ENCODE measurements at places on chromosomes 7 and 10.

DNA sequence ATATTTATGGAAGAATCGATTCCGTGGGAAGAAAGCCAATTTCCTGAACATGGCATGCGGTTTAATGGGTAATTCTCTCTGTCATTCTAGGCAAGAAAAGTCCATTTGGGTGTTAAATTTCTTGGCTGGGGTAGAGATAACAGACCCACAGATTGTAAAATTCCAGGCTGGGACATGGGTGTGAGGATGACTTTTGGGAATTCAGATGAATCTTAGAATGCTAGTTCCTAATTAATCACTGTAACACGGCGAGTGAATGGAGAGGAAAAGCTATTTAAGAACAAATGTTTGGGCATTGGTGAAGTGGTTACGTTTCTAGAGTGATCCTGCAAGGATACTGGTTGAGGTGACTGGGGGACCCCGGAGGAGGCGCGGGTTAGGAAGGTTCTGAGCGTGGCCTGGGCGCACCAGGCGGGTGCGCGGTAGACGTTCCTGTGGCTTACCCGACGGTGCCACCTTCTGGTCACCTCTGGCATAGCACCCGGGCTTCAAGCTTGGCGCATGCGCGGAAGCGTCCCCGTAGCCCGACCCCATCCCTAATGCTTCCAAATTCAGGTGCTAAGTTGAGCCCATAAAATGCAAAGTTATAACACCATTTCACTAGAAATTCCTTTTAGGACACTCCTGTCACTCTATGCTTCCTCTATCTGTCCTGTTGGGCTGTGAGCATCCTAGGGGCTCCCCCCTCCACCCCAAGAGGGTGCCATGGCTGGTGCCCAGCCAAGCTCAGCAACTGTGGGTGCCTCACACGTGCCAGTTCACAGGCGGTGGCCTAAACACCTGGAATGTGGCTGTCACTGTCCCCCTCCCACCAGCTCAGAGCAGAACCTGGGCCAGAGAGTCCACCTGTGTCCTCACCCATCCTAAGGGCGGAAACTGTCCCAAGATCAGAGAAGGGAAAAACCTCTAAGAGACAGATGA lies 104.4 kb downstream of the PTPRE start:
- H3K4me1 ChIP-seq = peaks cover 10% of the 10 kb centered on the region
- peak overlapping the region; percentile 29 for H3K27ac ChIP-seq
- H3K27me3 ChIP-seq = peaks cover 2% of the 10 kb centered on the region
- DNase-seq = peak; percentile 79
- H3K36me3 ChIP-seq = no peaks in the 10 kb centered on the region
- peak overlapping the region; percentile 42 for H3K4me3 ChIP-seq

DNA sequence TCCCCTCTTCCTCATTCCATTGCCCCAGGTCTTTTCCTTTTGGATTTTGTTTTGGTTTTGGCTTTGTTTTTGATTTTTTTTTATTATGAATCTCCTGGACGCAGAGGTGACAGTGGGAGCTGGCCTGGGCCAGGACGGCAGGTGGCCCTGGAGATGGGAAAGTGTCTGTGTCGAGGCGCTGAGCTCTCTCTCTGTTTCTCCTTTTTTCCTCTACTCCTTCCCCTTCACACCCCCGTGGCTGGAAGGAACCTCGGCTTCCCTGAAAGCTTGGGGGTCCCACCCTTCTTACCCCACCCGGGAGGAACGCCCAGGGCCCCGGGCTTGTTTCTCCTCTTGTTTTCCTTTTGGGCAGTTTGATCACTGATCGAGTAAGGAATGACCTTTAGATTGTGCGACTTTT lies 13.2 kb downstream of the TRIM8 start:
- H3K27ac ChIP-seq = no peak overlapping the region
- peaks cover 37% of the 10 kb centered on the region for H3K36me3 ChIP-seq
- peaks cover 52% of the 10 kb centered on the region for H3K4me1 ChIP-seq
- no peak for DNase-seq

- H3K27ac ChIP-seq = no peak overlapping the region
- no peak for DNase-seq
- H3K27me3 ChIP-seq = no peaks in the 10 kb centered on the region
- H3K36me3 ChIP-seq = no peaks in the 10 kb centered on the region
- no peaks in the 10 kb centered on the region for H3K4me1 ChIP-seq
Observed at GRCh38 chr10:66538371-66538770, 387.5 kb upstream of the LRRTM3 start.

DNA sequence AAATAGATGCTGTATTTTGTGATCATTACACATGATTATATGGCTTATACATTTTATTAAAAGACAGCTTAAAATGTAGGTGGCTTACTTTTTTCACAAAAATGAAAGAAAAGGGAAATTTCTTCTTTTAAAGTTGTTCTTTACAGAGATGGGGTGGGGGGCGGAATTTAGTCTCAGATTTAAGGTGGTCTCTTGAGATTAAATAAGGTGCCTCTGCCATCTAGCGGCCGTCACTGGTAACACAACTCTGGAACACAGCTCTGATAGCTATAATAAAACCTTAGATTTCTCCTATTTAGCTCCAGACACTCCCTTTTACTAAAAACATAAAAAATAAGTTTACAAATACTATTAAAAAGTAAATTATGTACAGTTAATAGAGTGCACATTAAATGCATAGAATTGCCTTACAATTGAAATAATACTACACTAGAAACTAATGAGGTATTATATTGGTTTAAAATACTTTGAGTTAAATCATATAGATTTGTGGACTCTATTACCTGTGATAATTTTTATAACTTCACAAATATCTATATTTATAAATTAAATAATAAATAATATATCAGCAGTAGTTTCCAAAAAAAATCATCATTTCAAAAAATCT lies 210.9 kb downstream of the DGKB start:
- H3K4me3 ChIP-seq = no peak overlapping the region
- H3K36me3 ChIP-seq = no peaks in the 10 kb centered on the region
- no peaks in the 10 kb centered on the region for H3K4me1 ChIP-seq
- no peak for DNase-seq

DNA sequence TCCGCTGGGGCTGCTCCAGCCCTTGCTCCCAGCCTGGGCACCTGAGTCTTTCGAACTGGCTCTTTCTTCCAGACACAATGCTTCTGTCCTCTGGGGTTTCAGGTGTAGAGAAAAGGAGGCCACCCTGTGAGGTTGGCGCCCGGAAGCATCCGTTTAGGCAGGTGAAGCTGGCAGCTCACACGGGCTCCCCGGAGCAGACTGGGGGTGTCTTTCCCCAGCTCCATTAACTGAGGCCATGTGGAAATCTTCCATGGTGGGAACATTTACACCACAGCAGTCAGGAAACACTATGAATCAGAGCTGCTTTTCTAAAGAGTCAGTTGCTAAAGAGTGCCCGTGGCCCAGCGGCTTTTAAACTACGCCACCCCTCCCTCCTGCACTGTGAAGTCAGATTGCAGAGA lies 29.2 kb downstream of the PRKAG2 start:
- H3K27ac ChIP-seq = no peak overlapping the region
- DNase-seq = no peak
- H3K4me3 ChIP-seq = no peak overlapping the region
- H3K36me3 ChIP-seq = no peaks in the 10 kb centered on the region

DNA sequence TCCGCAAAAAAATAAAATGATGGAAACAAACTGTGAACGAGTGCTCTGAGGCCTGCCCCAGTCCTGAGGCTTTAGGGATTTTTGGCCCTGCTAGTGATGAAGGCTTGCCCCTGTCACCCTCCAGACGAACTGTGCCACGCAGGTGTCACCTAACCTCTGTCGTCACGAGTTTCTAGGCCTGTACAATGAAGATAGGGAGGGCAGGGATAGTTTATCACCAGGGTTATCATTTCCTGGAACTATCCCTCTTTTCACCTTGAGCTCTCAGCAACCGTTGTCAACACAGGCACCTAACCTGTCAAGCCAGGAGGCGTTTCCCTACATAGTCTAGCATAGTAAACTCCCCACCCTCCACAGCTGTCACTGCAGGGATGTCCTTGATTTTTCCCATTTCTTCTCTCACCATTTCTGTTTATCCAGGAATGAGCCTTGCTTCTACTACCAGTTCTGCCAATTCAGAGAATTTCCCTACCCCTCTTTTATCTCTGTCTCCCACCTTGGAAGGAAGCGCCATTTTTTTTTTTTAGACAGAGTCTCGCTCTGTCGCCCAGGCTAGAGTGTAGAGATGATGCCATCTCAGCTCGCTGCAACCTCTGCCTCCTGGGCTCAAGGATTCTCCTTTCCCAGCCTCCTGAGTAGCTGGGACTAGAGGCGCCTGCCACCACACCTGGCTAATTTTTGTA lies 2.2 kb upstream of the ACHE start:
- H3K27ac ChIP-seq = no peak overlapping the region
- H3K36me3 ChIP-seq = peaks cover 3% of the 10 kb centered on the region
- peaks cover 42% of the 10 kb centered on the region for H3K27me3 ChIP-seq
- H3K4me1 ChIP-seq = peaks cover 7% of the 10 kb centered on the region

- peaks cover 9% of the 10 kb centered on the region for H3K27me3 ChIP-seq
- no peak for DNase-seq
- H3K4me1 ChIP-seq = no peaks in the 10 kb centered on the region
Observed at GRCh38 chr7:108147031-108147563, 16.9 kb upstream of the LAMB4 start.
